NCI-H69 (cell line): ENCODE measurements at places on chromosomes 6 and 20.

GRCh38 chr20:8244637-8245036, 112.6 kb downstream of the PLCB1 start:
- peak; percentile 30 for DNase-seq

DNA sequence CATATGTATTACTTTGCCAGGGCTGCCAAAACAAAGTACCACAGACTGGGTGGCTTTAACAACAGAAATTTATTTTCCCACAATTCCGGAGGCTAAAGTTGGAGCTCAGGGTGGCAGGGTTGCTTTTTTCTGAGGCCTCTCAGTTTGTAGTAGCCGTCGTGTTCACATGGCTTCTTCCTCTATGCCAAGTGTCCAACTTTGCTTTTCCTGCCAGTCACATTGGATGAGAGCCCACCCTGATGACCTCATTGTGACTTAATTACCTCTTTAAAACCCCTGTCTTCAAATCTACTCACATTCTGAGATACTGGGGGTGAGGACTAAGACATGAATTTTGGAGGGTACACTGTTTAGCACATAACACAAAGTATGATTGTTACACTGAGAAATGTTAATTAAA, 9.9 kb upstream of the ECT2L start:
- DNase-seq = no peak

GRCh38 chr20:17077030-17077429, 149.8 kb upstream of the PCSK2 start:
- no peak for DNase-seq

DNA sequence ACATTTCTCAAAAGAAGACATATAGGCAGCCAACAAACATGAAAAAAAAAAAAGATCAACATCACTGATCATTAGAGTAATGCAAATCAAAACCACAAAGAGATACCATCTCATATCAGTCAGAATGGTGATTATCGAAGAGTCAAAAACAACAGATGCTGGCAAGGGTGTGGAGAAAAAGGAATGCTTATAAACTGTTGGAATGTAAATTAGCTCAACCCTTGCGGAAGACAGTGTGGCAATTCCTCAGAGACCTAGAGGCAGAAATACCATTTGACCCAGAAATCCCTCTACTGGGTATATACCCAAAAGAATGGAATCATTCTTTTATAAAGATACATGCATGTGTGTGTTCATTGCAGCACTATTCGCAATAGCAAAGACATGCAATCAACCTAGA, 303.8 kb upstream of the THEMIS start:
- DNase-seq = no peak

- no peak for DNase-seq
Observed at GRCh38 chr6:105619971-105620741, 217.3 kb upstream of the PREP start.

DNA sequence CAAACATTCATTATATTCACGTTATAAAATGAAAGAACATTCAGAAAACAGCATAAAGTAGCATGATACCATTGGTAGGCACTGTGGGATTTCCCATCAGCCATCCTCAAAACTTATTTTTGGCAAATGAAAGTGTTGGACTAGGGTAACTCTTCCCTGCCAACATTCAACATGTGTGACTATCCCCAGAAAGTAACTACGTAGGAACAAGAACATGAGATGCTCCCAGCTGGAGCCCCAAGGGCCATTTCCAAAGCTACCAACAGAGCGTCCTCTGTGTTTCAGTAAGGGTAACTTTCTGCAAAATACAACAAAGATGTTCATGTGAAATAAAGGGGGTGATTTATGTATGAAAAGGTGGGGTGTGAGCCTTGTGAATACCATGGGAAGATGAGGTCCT, 28.4 kb upstream of the PTPN1 start:
- no peak for DNase-seq

DNA sequence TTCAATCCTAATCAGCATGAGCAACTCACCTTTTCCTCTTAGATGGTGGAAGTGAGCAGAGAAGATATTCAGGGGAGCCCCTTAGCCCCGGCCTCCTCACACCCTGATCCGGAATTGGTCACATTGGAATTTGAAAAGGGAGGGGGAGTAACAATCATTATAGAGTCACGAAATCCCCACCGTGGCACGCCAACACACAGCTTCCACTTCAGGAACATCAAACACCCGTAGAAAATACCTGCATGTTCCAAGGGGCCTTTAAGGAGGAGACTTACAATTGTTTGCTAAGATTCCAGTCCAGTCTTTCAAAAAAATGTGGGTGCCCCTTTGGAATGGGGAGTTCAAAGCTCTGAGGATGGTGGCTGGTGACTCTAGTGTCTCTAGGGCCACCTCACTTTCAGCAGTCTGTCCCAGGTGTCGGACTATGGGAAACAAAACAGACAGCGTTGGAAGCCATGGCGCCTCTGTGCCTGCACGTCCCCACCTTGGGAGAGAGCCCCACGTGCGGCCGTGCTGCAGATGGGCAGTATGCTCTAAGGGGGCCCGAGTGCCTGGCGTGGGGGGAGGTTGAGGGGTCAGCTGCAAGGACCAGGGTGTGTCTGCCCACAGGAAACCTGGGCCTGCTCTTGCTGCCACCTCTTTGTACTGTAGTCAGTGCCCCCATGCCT, 2.4 kb downstream of the CD93 start:
- DNase-seq = no peak

- DNase-seq = no peak
Observed at GRCh38 chr6:7080311-7080710, 27.4 kb upstream of the RREB1 start.

DNA sequence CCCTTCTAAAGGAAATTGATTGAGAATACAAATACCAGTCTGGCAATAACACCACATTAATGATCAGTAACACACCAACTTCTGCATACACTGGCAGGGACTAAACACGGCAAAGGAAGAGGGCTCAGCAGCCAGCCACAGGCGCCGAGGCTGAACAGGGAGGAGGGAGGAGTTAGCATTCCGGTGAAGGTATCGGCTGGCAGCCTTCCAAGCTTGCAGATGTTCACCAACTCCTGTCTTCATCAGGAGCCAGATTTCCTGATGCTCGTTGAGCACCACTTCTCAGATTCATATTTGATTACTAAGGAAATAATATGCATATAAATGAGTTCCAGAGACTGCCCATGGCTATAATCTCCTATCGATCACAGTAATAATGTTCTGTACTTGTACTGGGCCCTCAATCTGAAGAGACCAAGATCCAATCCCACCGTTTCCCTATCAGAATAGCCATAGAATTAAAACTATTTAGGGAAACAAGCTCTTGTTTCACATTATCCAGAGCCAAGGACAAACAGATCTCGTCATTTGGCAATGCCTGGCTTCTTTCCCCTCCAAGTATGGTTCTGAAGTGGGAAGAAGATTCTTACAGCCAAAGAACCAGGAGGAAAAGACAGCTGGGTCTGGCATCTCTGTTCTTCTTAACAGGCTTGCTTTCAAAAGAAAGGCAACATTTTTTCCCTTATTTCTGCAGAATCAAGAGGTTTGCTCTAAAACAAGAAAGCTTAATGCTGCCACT, 42.2 kb downstream of the GFOD1 start:
- peak; percentile 97 for DNase-seq

- DNase-seq = no peak
Observed at GRCh38 chr20:58084966-58085365, 143.5 kb downstream of the ANKRD60 start.

DNA sequence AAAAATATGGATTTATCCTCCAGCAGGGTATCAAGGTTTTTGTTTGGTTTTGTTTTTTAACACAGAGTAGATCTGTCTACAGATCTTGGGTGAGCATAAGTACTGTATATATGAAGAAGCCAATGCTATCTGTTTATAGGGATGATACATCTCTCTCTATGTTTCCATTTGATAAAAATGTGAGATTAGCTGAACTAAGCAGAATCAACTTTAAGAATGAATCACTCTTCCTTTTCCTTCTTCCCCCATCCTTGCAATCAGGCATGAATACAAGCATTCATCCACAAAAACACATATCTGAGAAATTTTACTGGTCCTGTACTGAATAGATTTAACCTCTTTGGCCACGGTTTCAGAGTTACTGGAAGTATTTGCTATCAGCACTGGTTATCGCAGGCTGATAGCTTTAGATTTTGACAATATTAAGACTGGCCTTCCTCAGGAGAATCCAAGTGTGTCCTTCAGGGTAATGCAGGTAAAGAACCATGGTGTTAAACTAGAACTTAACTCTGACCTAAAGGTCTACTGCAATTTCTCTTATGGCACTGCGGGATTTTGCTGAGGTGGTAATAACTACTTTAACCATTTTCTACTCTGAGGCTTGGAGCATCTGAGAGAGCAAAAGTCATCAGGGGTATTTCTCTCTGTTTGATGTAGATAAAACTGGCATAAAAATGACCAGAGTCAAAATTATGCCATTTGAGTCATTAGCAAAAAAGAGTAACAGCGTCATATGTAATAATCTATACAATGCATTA, 1.5 kb downstream of the SNAP25 start:
- DNase-seq = peak; percentile 35

DNA sequence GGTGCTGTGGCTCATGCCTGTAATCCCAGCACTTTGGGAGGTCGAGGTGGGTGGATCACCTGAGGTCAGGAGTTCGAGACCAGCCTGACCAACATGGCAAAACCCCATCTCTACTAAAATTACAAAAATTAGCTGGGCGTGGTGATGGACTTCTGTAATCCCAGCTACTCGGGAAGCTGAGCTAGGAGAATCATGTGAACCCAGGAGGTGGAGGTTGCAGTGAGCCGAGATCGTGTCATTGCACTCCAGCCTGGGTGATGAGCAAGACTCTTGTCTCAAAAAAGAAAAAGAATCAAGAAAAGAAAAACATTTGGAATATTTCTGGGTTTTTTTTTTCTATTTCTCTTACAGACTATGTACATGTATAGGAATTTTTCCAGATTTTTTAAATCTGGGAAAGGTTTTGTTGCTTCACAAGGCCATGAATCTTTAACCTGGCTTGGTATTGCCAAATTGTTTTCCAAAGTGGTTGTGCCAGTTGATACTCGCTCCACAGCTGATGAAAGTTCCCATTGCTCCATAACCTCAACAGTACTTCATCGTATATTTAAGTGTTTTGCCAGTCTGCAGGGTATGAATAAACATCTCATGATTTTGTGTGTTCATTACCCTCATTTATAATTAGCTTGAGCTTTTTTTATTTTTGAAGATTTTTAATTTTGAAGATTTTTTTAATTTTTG, 33.5 kb downstream of the RNF217 start:
- DNase-seq = no peak

DNA sequence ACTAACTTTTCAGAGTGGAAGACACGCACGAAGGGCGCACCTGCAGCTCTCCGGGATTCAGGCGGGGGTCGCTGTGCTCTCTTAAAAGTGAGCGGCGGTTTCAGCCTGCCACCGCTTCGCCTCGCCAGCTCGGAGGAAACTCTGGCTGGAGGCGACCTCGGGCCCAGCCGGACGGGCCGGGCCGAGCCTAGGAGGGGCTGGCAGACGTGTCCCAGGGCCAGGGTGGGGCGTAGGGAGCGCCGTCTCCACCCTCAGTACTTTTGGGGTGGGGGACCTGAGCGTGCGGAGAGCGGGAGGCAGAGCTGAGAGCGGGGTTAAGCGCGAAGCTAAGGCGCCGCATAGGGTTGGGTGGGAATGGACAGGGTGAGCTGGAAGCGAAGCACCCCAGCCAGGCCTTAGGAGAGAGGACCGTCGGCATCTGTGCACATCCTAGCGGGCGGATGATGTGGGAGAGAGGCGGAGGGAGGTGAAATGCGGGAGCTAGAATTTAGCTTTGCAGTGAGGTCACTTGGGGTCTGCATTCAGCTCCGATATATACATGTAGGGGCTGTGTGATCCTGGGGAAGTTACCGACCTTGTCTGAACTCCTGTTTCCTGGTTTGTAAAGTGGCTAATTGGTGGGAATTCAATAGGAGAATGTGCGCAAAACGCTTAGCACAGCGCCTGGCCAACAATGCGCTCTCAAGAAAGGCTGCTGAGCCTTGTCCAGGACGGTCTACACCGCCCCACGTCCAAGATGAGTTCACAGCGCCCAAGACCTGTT, 6.5 kb upstream of the TFAP2A start:
- DNase-seq = no peak

GRCh38 chr6:66788579-66788978, 1081.6 kb upstream of the EYS start:
- no peak for DNase-seq

DNA sequence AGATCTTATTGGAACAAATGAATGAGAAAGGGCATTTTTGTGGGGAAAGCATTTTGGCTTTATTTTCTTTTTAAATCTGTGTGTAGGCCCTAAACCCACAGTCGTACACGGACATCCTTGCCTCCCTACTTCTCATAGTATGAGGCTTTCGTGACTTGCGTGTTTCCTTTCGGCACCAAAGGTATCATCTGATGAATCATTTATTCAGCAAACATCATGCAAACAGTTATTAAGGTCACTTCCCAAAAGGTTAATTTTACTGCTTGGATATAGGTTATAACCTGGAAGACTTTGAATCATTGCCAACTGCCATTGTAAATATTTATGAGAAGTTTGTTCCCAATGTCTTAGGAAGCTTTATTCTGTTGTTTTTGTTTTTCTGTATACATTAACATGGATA, 15.1 kb upstream of the SLC22A2 start:
- DNase-seq = no peak

GRCh38 chr20:30811885-30812671, 445.4 kb upstream of the DEFB115 start:
- peak; percentile 47 for DNase-seq
